Type B pancreatic cell (in vitro differentiated cells): ENCODE measurements at places on chromosomes 16 and 17. TPM values are rescaled to one million over a fixed set of nuclear protein-coding genes. Genes with fewer than 3 reads are reported as not detected.

The GRB2 gene
- total RNA-seq = 65.3 and 76.0 TPM in 2 replicates

The IGSF6 gene
- total RNA-seq = not detected in 2 replicates

The BLMH gene
- 28.3 and 58.2 TPM in 2 replicates for total RNA-seq

The HOXB4 gene
- total RNA-seq = 14.8 and 27.0 TPM in 2 replicates

The XAF1 gene
- total RNA-seq = 2.1 and 7.8 TPM in 2 replicates

DNA sequence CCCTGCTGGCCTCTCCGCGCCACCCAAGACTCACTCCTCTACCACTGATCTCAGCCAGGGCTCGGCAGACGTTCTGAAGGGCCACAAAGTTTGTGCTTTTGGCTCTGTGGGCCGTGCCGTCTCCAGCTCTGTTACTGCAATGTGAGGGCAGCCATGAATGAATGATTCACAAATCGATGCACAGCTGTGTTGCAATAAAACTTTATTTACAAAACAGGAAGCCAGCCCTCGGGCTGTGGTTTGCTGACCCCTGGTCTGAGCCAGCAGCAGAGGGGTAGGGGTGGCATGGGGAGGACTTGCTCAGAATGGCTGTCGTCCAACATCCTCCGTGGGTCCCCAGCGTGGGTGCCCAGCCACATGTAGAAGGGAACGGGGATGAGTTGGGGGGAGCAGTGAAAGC is 63.0 kb upstream of the PVALEF start:
- H3K27ac ChIP-seq = no peak overlapping the region
- no peaks in the 10 kb centered on the region for H3K27me3 ChIP-seq
- H3K4me1 ChIP-seq = peaks cover 3% of the 10 kb centered on the region
- DNase-seq = no peak
- H3K4me3 ChIP-seq = no peak overlapping the region

DNA sequence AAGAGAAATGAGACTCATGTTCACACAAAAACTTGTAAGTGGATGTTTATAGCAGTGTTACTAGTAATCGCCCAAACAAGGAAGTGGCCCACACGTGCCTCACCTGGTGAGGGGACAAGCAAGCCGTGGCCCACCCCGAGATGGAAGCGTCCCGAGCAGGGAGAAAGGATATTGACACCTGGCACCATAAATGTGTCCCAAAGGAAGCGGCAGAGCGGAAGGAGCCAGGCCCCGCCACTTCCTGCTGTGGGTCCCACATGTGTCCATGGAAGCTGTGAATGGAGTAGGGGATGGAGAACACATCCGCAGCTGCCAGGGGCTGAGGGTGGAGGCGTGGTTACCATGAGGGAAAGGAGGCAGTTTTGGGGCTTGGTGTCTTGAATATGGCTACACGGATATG is 18.9 kb downstream of the KCNJ18 start:
- H3K36me3 ChIP-seq = no peaks in the 10 kb centered on the region
- DNase-seq = no peak
- H3K4me1 ChIP-seq = no peaks in the 10 kb centered on the region
- H3K27me3 ChIP-seq = no peaks in the 10 kb centered on the region
- H3K27ac ChIP-seq = no peak overlapping the region

- no peak overlapping the region for H3K27ac ChIP-seq
- no peak overlapping the region for H3K4me3 ChIP-seq
- peaks cover 26% of the 10 kb centered on the region for H3K4me1 ChIP-seq
Measured at GRCh38 chr16:8929086-8929748, 34.5 kb downstream of the USP7 start.

DNA sequence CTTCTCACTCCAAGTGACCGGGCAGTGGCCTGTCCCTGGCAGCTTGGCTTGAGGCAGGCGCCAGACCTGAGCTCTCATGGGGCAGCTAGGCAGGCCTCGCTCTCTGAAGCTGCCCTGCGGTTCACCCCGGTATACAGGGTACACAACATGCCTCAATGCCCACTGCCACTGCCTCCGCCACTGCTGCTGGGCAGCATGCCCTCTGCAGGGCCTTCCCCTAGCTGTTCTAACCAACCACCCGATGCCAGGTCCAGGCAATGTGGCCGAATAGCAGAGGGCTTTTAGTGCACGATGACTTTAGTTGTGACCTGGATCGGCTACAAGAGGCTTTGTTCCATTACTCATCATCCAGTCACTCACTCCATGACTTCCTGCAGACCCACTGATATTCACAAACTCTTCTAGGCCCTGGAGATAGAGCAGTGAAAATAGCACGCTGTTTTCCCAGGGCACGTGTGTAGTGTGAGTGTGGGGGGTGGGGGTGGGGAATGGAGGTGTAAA is 19.7 kb downstream of the CDC42EP4 start:
- H3K27me3 ChIP-seq = no peaks in the 10 kb centered on the region
- H3K4me3 ChIP-seq = no peak overlapping the region
- peaks cover 3% of the 10 kb centered on the region for H3K36me3 ChIP-seq
- no peak overlapping the region for H3K27ac ChIP-seq
- no peak for DNase-seq

- H3K27ac ChIP-seq = no peak overlapping the region
- H3K4me3 ChIP-seq = no peak overlapping the region
- H3K4me1 ChIP-seq = peaks cover 6% of the 10 kb centered on the region
- no peak for DNase-seq
Measured at GRCh38 chr17:75753514-75754377, 11.2 kb downstream of the GALK1 start.

GRCh38 chr17:34167354-34167753 is 87.7 kb upstream of the CCL2 start:
- H3K4me3 ChIP-seq = no peak overlapping the region
- H3K27ac ChIP-seq = no peak overlapping the region
- peaks cover 30% of the 10 kb centered on the region for H3K4me1 ChIP-seq
- DNase-seq = no peak
- no peaks in the 10 kb centered on the region for H3K36me3 ChIP-seq

GRCh38 chr16:50618238-50618918 is 62.7 kb downstream of the SNX20 start:
- peaks cover 30% of the 10 kb centered on the region for H3K4me1 ChIP-seq
- peak overlapping the region; percentile 21 for H3K27ac ChIP-seq
- no peak overlapping the region for H3K4me3 ChIP-seq
- peaks cover 10% of the 10 kb centered on the region for H3K36me3 ChIP-seq

- no peaks in the 10 kb centered on the region for H3K27me3 ChIP-seq
- H3K36me3 ChIP-seq = peaks cover 4% of the 10 kb centered on the region
- H3K4me1 ChIP-seq = peaks cover 43% of the 10 kb centered on the region
- H3K4me3 ChIP-seq = peak overlapping the region; percentile 86
- peak overlapping the region; percentile 82 for H3K27ac ChIP-seq
Measured at GRCh38 chr17:78360371-78361224, 721 bp upstream of the SOCS3 start.

GRCh38 chr16:4217204-4218131 is 24.4 kb downstream of the SRL start:
- peaks cover 32% of the 10 kb centered on the region for H3K4me1 ChIP-seq
- H3K4me3 ChIP-seq = peak overlapping the region; percentile 17
- no peaks in the 10 kb centered on the region for H3K36me3 ChIP-seq
- DNase-seq = no peak

DNA sequence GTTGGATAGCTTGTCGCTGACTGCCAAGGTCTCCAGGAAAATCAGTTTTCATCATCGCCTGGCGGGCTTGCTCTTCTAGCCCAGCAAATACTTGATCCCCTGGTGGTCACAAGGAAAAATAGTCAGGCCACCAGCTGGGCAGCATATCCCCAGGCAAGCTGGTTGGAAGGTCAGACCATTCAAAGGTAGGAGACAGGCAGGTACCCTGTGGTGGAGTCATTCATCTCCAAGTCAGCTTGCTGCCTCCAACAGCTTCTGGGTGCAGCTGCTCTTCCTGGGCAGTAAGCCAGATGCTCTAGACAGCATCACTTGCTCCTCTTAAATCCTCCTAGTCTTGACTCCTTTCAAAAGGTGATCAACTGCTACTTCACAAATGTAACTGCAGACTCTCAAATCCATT is 16.0 kb downstream of the ZNF821 start:
- no peaks in the 10 kb centered on the region for H3K27me3 ChIP-seq
- no peak overlapping the region for H3K4me3 ChIP-seq
- peaks cover 15% of the 10 kb centered on the region for H3K36me3 ChIP-seq
- H3K4me1 ChIP-seq = no peaks in the 10 kb centered on the region
- H3K27ac ChIP-seq = no peak overlapping the region
- no peak for DNase-seq
